ENCODE measurements at places on chromosomes 6 and 20.

- DNase-seq: no peak
Observed at GRCh38 chr6:32070814-32071543, 32.8 kb downstream of the CYP21A2 start.

- DNase-seq: no peak
Observed at GRCh38 chr20:24984961-24985640, 7.5 kb downstream of the APMAP start.

- no peak for DNase-seq
Observed at GRCh38 chr6:51616243-51616642, 471.2 kb downstream of the PKHD1 start.

GRCh38 chr20:38727607-38728190 lies 3.4 kb downstream of the SLC32A1 start:
- DNase-seq: no peak

- DNase-seq: no peak
Observed at GRCh38 chr6:4133941-4134838, 1.2 kb downstream of the ECI2 start.

DNA sequence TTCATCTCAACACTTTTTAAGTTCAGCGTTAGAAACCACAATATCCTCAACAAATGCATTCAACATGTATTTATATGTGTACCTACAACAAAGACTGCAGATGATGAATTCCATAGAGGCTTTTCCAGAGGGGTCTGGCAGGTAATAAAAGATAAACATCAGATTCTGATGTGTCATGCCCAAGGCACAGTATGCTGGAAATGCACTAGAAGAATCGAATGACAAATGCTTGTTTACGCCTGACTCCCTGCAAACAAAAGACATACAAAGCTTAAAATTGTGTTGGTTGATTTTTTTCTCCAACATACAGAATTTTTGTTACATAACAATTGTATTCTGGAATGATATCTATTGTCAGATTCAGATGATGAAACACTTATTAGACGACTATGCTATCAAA lies at the start of gene LGSN:
TSS of gene LGSN (minus strand) at position 45 of the 400 bp plus-strand sequence. CDS start at position 5, 40 bp downstream.
- no peak for DNase-seq
